ENCODE measurements at places on chromosomes 5 and 9. TPM values are rescaled to one million over a fixed set of nuclear protein-coding genes. Genes with fewer than 3 reads are reported as not detected.

DNA sequence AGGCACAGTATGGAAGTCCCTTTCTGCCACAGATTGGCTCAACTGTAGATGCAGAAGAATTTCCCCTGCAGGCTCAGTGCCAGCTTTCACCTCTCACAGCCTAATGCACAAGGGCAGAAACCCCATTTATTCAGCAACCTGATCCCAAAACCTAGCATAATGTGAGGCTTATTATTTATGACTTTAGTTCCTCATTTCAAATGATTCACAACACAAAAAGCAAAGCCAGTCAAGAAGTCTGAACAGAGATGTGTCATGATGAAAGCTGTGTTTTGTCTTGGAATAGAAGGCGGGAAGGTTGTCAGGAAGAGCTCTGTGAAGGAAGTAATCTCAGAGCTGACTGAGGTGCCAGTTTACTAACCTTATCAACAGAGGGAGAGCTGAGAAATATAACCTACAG lies 369.7 kb downstream of the LRRC70 start:
- H3K27ac ChIP-seq = no peak overlapping the region
- H3K27me3 ChIP-seq = no peaks in the 10 kb centered on the region
- no peak overlapping the region for H3K4me3 ChIP-seq
- no peak for DNase-seq

The GRM6 gene
- total RNA-seq = not detected

The GDNF gene
- total RNA-seq = 8.2 TPM

DNA sequence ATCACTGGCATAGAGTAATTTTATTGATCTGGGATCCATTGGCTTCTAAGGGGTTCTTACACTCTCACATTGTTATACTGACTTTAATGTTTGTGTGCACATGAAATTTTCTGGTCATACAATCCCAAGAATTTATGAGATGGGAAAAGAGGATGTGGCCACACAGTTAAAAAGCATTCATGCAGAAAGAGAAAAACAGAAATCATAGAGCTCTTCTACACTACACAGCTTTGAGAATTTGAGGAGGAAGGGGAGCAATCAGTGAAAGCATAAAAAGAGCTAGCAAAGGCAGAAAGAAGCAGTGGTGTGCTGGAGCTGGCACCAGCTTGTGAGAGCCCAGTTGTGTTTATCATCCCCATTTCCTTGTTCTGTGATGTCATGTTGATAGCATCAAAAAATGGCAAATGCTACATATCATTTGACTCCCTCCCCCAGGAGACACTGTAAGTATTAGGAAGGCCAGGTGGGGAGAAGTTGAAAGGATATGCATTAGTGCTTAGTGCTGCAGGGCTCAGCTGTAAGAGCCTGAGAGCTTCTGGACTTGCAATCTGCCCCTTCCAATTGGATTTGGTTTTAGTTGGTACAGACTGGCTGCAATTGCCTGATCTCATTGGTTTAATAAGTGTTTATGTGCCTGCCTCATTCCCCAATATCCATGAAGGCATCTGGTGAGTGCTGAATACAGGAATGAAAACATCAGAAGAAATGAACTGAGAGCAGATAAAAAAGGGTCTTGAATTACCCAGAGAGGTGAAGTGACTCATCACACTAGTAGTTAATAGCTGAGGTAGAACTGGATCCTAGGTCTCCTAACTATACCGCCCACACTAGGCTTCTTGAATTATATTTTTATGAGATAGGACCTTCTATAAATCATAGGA lies 30.9 kb downstream of the RHOBTB3 start:
- peaks cover 71% of the 10 kb centered on the region for H3K4me1 ChIP-seq
- peak; percentile 87 for DNase-seq
- peaks cover 3% of the 10 kb centered on the region for H3K27me3 ChIP-seq
- peak overlapping the region; percentile 67 for H3K4me3 ChIP-seq
- H3K36me3 ChIP-seq = peaks cover 69% of the 10 kb centered on the region

- H3K4me3 ChIP-seq = no peak overlapping the region
- H3K4me1 ChIP-seq = no peaks in the 10 kb centered on the region
- peaks cover 4% of the 10 kb centered on the region for H3K36me3 ChIP-seq
- no peaks in the 10 kb centered on the region for H3K27me3 ChIP-seq
Observed at GRCh38 chr5:55701462-55702103, 10.5 kb downstream of the SLC38A9 start.

- H3K27ac ChIP-seq = no peak overlapping the region
- H3K4me3 ChIP-seq = no peak overlapping the region
- H3K27me3 ChIP-seq = no peaks in the 10 kb centered on the region
- no peaks in the 10 kb centered on the region for H3K36me3 ChIP-seq
Observed at GRCh38 chr5:178537467-178538371, 52.5 kb downstream of the COL23A1 start.

GRCh38 chr5:2763533-2763794 lies 12.0 kb upstream of the IRX2 start:
- H3K27me3 ChIP-seq = peaks cover 10% of the 10 kb centered on the region
- H3K36me3 ChIP-seq = no peaks in the 10 kb centered on the region
- DNase-seq = no peak
- H3K27ac ChIP-seq = no peak overlapping the region
- no peaks in the 10 kb centered on the region for H3K4me1 ChIP-seq

DNA sequence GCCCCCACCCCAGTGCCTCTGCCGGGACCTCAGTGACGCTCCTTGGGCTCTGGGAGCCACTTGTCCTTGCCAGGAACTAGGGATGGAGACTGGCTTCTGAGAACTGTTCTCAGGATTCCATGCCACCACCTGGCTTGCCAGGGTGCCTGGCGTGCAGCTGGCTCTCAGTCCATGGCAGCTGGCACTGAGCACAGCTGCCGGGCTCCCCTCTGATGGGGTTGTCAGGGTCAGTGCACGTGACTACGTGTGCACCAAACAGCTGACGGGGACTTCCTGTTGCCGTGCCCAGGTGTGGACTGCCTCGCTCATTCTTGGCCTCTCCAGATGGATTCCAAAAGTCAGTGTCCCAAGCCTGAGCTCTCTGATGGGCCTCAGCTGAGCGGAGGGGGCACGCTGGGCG lies 9.4 kb downstream of the KCNT1 start:
- H3K36me3 ChIP-seq = no peaks in the 10 kb centered on the region
- no peak overlapping the region for H3K27ac ChIP-seq
- DNase-seq = no peak
- peaks cover 23% of the 10 kb centered on the region for H3K27me3 ChIP-seq
- H3K4me1 ChIP-seq = no peaks in the 10 kb centered on the region
- no peak overlapping the region for H3K4me3 ChIP-seq

The VLDLR gene
- 8.5 TPM for total RNA-seq

- H3K27me3 ChIP-seq = peaks cover 7% of the 10 kb centered on the region
- DNase-seq = no peak
- no peaks in the 10 kb centered on the region for H3K36me3 ChIP-seq
- no peak overlapping the region for H3K27ac ChIP-seq
Observed at GRCh38 chr5:174310706-174311105, 265.2 kb downstream of the NSG2 start.

The TYRP1 gene
- total RNA-seq = not detected

GRCh38 chr9:71562140-71562539 lies 206.2 kb downstream of the CEMIP2 start:
- no peaks in the 10 kb centered on the region for H3K4me1 ChIP-seq
- H3K36me3 ChIP-seq = no peaks in the 10 kb centered on the region
- no peak overlapping the region for H3K4me3 ChIP-seq
- H3K27ac ChIP-seq = no peak overlapping the region

The VDAC1 gene
- total RNA-seq = 322 TPM

GRCh38 chr9:33408087-33408486 lies 5.7 kb upstream of the AQP7 start:
- DNase-seq = no peak
- peaks cover 28% of the 10 kb centered on the region for H3K27me3 ChIP-seq
- H3K4me1 ChIP-seq = no peaks in the 10 kb centered on the region
- H3K27ac ChIP-seq = no peak overlapping the region
- no peaks in the 10 kb centered on the region for H3K36me3 ChIP-seq

DNA sequence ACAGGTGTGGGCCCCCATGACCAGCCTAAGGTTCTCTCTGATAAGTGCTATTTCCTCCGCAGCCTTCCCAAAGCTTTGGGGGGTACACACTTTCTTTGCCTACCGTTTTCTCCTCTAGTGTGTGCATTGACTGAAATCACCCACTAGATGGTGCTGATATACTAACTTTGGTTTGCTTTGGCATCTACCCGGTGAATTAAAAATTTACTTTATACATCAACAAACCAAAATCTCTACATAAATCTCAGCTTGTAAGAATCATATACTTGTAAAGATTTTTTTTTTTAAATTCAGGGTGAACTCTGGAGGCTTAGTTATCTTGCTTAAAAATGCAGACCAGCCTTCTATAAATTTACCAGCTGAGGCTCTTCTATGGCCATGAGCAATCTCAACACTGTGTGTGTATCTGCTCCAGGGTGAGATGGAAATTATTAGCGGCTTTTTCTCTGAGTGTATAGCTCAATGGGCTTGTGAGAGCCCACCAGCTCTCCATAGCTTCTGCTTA lies 475.7 kb upstream of the TNC start:
- H3K4me3 ChIP-seq = no peak overlapping the region
- peak overlapping the region; percentile 80 for H3K27ac ChIP-seq
- H3K36me3 ChIP-seq = 0 out of 2 replicates have a peak, but pooled peaks cover 6% of the 10 kb centered on the region
- peak; percentile 50 for DNase-seq

All from HFFc6 (cell line).